ENCODE measurements at places on chromosomes 12 and 14.

GRCh38 chr12:60475825-60476224 lies 880.0 kb downstream of the SLC16A7 start:
- no peak for DNase-seq

DNA sequence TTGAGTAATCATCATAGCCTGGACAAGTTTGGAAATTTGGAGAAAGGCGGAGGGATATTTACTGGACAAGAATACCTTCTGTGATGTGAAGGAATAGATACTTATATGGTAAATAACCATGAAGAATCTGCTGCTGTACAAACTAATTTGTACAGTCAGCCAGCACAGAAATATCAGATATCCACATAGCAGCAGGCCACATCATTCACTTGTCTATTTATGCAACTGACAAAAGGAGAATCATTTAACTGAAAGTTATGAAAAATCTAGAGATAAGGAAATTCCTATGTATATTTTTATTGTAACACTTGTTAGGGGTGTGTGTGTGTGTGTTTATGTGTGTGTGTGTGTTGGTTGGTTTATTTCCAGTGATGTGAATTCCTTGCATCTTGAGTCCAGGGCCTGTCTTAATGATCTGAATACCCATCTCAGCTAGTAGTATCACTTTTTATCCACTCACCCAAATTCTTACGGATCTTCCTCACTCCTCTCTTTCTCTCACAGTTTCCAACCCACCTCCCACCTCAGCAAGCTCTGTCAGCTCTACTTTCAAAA lies 10.5 kb upstream of the LRIG3 start:
- no peak for DNase-seq

- no peak for DNase-seq
Measured at GRCh38 chr14:59320763-59321625, 132.5 kb downstream of the DAAM1 start.

GRCh38 chr14:56996721-56997399 lies 186.6 kb upstream of the OTX2 start:
- no peak for DNase-seq

GRCh38 chr12:105843561-105843960 lies 295.2 kb downstream of the NUAK1 start:
- DNase-seq = no peak

GRCh38 chr12:118164798-118165486 lies 29.0 kb downstream of the PEBP1 start:
- no peak for DNase-seq

- DNase-seq = no peak
Measured at GRCh38 chr14:35669782-35670181, 135.8 kb downstream of the INSM2 start.

DNA sequence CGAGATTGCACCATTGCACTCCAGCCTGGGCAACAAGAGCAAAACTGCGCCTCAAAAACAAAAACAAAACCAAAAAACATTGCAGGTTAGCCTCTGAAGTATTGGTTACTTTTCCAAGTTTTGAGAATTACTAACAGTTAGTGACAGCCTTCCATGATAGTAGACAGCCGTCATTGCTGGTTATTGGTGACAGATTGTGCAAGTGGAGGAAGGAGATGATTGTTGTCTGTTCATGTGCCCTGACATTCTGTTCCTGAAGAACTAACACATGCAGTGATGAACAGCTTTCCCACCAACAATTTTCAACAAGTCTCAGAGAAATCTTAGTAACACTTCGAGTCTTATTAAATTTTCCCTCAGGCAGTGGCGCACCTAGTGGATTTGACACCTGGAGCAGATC lies 89.3 kb upstream of the NAP1L1 start:
- no peak for DNase-seq

DNA sequence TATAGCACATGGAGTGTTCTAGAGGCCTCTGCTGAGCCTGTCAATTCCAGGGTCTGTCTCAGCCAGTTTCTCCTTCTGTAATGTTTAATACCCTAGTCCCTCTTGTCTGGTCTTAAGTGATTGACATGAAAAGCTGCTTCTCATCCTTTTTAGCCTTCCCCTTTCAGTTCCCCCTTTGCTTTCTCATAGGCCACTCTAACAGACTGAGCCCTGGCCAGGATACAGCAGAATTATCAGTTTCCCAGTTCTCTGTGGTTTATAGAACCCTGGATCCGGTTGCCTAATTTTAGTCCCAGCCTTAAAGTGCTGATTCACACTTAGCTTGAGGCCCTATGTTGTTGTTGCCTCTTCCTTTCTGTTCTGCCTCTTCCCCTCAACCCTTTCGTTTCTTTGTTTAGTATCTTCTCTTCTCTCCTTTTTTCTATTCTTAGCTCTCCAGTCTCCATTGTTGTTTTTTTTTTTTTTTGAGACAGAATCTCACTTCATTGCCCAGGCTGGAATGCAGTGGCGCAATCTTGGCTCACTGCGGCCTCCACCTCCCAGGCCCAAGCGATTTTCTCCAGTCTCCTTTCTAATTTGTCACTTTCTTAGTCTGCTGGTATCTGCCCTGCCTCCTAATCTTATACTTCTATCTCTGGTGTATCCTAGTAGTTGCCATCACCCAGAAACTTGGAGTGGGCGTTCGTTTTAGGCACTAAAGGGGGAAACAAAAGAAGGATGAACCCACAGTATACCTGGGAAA lies 2.9 kb upstream of the BIN2 start:
- DNase-seq = no peak

- DNase-seq = no peak
Measured at GRCh38 chr12:90428465-90428864, 526.5 kb downstream of the CCER1 start.

GRCh38 chr14:69153873-69154270 lies 953 bp upstream of the DCAF5 start:
- no peak for DNase-seq

- no peak for DNase-seq
Measured at GRCh38 chr12:94721173-94721572, 70.8 kb upstream of the TMCC3 start.

DNA sequence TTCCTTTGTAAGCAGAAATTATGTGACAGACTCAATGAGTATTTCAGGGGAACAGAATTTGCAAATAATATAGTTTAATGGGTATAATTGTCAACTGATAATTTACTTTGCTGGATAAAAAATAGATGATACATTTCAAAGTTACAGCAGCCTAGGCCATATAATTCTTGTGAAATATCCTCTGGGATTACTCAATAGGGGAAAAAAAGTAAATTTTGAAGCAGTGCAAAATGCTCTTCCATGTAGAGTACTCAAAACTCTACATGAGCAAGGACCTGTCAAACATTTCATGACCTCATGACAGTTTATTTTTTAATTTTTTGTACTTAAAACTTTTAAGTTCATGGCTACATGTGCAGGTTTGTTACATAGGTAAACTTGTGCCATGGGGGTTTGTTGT lies 163.3 kb downstream of the DACT1 start:
- no peak for DNase-seq

- DNase-seq = no peak
Measured at GRCh38 chr12:47394070-47394469, 311.8 kb downstream of the RPAP3 start.

DNA sequence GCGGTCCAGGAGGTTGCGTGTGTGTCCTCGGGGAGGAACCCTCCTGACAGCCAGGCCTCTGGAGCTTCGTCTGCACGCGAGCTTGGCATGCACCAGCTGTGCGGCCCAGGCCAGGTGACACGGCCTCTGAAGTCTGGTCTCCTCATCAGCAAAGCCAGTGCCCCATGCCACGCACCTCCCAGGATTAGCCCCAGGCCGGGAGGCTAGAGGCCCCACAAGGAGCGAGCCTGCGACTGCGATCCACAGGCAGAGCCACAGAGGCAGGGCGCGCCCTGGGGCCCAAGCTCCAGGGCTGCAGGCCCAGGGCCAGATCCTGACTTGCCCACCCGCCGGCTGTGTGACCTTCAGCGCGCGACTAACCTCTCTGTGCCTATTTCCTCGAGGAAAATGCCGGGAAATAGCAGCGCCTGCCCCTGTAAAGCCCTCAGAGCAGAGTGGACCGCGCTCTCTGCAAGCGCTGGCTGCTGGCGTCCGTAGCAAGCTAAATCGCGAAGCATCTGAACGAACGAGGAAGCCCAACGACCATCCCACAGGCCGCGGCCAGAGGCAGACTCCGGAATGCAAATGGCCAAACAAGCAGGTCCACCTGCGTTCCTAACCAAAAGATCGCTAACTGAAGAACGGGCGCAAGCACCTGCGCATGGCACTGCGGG lies 492 bp upstream of the BTBD6 start:
- no peak for DNase-seq

DNA sequence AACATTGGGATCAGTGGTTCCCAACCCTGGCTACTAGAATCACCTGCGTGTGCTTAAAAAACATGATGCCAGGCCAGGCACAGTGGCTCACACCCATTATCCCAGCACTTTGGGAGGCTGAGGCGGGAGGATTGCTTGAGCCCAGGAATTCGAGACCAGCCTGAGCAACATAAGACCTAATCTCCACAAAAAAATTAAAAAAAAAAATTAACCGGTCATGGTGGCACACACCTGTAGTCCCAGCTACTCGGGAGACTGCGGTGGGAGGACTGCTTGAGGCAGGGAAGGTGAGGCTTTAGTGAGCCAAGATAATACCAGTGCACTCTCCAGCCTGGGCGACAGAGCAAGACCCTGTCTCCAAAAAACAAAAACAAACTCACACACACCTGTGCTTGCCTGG lies 2.0 kb downstream of the KCTD10 start:
- DNase-seq = no peak

GRCh38 chr12:4118601-4119156 lies 154.9 kb upstream of the CCND2 start:
- DNase-seq = no peak

Data from activated gamma-delta T cell treated with Interleukin-2 at 50 U/mL for 16 hours (primary cell).